ENCODE measurements at places on chromosomes 4 and X.

DNA sequence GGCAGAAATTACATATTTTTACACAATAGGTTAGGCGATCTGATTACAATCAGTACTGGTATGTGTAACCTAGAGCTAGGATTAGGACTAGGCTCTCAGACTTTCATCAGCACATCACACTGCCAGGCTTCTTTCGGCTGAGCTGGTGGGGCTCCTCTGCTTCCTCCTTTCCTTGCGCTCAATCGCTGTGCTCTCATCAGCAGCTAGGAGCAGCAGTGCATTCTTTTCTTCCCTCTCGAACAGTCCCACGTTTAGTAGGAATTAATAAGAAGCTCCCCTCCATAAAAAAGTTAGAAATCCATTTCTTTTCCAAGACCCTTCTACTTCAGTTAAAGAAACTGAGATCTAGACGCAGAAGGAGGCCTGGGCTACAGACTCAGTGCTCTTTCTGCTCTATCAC, 350.4 kb downstream of the SPRY1 start:
- DNase-seq: no peak

DNA sequence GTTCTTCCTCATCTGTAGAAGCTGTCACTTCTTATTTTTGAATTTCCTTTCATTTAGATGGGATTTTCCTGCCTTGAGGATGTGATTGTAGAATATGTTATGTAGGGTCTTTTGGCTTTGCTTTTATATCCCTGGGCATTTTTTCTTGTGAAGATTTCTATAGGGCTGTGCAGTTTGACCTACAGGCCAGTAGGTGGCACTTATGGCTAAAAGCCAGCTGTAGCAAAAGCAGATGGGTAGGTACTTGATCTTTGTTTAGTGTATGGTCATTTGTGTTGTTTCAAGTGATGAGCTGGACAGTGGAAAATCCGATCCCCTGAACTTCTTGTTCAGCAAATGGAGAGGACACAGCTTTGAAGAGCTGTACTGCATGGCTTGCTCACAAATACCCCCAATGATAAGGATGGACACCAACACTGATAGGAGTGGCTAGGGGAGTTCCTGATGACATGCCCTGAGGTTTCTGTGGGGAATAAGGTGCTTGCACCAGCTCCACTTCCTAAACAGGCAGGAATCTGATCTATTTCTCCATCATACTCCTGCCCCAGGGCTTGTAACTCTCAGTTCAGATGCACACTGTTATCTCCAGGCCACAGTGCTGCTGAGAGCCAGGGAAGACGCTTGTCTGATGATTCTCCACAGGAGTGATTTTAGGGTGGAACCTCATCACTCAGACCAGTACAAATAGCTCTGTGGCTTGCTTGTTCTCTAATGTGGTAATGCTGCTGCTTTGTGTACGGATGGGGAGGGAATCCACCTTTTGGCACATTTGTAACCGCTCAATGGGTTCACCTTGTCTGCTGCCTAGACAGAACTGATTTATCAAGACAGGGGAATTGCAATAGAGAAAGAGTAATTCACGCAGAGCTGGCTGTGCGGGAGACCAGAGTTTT, 417.1 kb upstream of the MAGEB16 start:
- no peak for DNase-seq

- no peak for DNase-seq
These were observed 16.2 kb downstream of the RBM47 start for GRCh38 chr4:40613456-40613855.

DNA sequence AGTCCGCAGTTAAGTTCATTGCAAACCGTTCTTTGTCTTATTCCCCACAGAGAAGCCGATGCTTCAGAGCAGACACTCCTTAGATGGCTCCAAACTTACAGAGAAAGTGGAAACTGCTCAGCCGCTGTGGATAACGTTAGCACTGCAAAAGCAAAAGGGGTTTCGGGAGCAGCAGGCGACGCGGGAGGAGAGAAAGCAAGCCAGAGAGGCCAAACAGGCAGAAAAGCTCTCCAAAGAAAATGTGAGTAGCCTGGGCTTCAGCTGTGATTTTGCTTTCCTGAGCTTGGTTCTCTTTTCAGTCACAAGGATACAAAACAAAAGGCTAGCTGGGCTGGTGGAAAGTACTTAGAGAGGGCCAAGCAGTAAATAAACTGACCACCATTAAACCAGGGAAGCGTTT, 64.0 kb downstream of the AASDH start:
- DNase-seq: no peak

- no peak for DNase-seq
These were observed 75.6 kb upstream of the EFNB1 start for GRCh38 chrX:68753218-68753617.

DNA sequence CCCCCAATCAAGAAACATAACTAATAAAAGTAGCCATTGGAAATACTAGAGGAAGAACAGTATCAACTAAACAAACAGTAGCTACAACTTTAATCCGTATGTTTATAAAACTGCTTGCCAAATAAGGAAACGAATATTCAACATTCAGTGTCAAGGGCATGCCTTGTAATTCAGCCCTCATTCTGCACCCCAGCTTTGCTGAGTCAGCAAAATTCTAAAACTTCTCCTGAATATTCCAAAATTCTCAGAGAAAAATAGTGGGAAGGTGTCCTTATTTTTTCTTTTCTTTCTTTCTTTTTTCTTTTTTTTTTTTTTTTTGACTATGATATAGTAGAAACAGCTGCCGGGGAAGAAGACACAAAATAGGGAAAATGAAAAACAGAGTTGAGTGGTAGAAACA, 344.8 kb upstream of the MAGEC2 start:
- no peak for DNase-seq

DNA sequence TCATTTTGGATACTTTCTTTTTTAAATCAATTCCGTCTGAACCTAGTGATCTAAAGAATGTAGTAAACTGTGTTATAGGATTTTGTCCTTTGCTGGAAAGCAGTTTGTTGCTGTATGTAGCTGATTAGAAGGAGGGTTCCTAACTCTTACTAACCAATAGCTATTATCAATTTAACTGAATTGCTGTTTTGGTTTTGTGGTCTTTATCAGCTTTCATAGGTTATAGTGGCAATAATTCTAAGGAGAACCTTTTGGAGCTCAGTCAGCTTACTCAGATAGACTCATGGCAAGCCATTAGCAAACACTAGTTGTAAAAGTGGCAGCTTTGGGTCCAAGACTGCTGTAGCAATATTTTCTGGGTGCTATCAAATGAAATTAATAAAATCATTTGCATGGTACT, 29.6 kb downstream of the SH3BGRL start:
- no peak for DNase-seq

- DNase-seq: no peak
These were observed 57.8 kb downstream of the GPRIN3 start for GRCh38 chr4:89249716-89250361.

GRCh38 chr4:40240040-40240653, 43.3 kb downstream of the RHOH start:
- no peak for DNase-seq

DNA sequence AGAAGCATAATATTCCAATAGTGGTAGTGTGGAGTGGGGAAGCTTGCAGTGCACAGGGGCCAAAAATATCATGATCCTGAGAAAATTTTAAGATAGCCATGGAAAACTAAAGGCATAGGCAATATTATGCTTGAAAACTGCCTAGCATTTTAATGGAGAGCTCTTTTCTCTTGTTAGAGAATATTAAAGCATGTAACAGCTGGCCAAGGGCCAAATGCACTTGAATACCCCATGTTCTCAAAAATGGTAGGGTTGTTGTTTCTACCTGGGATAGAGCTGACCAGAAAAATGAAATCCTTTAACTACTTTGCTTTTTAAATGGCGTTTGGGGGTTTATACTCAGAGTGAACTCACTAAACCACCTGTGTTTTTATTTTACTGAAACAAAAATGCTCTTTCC, 739.6 kb upstream of the SLIT2 start:
- no peak for DNase-seq

- DNase-seq: no peak
These were observed 1564.8 kb downstream of the RPA4 start for GRCh38 chrX:98448524-98448923.
